ENCODE measurements at places on chromosomes 2 and 18.

DNA sequence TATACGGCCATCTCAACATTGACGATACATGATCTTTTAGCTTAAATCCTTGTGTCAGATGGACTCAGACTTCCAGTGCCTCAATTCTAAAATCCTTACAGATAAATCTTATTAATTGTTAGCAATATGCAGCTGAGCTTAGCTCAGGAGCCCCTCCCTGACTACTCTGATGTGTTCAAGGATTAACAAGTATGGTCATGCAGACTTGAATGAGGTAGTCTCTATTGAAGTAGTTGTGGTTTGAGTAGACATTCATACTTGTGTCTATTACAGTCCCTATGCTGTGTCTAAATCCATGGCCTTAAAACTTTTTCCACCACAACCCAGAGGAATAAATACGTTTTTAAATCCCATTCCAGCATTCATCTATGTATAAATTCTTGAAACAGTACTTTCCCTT, 119.5 kb downstream of the NUP35 start:
- no peak for DNase-seq

GRCh38 chr2:69616755-69617154, 26.8 kb downstream of the AAK1 start:
- DNase-seq, result no peak

DNA sequence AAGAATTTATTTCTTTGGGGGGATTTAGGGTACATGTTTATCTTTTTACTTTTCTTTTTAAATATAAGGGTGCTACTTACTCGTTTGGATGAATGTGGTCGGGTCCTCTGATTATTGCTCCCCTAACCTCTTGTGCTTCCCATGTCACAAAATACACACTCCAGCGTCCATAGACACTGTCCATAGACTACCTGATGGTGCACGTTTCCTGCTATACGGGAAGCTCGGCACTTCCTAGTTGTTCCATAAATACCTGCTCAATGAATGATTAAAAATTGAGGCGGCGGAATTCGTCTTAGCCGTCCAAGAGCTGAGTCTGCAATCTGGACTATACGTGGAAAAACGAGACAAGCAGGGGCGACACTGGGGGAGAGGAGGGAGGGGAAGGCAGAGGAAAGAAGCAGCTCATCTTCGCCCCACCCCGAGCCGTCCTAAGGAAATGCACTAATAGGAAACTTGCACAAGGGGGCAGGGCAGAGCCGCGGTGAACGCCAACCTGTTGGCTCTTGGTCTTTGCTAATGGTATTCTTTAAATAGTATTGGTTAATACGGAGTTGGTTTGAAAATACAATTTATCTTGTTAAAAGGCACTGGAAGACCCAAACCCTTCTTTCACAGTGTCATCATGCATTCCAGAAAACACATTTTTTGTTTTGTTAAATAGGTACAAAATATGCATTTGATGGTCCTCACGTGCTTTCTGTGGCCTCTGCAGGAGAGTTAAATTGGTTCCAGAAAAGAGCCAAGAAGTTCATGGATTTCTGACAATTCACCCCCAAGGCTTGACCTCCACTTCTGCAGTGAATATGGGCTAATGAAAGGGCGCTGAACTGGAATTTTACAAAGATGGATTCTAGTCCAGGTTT, 73.0 kb upstream of the KCTD1 start:
- no peak for DNase-seq

- DNase-seq, result no peak
Observed at GRCh38 chr2:24403832-24404212, 43.5 kb upstream of the ITSN2 start.

DNA sequence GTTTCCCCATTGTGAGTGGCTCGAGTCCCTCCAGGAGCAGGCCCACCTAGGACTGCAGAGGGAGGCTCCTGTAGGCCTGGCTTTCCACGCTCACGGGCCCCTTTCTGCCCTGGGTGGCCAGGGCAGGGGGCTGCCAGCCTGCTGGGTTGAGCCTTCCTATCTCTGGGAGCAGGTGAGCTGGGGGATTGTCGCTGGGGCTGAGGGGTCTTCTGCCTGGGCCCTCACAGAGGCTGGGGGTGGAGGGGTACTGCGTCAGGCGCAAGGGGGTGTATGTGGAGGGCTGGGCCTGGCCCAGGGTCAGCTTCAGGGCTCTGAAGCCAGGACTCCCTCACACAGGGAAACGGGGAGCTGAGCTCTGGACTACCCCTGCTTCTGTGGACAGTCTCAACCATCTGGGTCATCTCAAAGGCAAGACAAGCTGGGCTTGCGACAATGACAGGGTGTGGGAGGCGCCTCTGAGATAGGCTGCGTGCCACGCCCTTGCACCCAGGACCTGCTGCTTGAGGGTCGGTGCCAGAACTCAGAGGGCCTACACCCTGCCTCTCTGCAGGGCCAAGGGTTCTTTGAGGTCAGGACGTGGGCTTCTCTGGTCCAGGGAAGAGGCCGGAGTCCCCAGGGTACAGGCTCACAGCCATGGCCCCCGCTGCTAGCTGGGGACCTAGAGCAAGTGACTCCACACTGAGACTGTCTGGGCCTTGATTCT, 206.1 kb downstream of the TWIST2 start:
- no peak for DNase-seq

- DNase-seq, result no peak
Observed at GRCh38 chr2:228763379-228763981, 507.6 kb downstream of the PID1 start.

- DNase-seq, result no peak
Observed at GRCh38 chr2:227627769-227628168, 10.5 kb downstream of the SCYGR4 start.

DNA sequence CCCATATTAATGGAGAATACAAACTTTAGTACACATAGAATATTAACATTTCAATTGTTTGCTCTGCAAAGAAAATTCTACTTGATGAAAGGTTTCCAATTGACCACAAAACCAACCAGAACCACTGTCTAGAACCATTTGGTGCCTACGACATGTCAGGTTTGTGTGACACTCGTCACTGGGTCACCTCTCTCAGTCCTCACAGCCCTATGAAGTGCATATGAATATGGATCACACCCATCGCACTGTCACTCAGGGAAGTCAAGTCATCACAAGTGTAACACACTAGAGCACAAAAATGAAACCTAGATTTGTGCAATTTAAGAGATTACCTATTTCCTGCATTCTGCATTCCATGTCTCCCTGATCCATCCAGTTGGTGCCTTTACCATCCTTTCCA, 43.7 kb downstream of the PTPN2 start:
- no peak for DNase-seq

DNA sequence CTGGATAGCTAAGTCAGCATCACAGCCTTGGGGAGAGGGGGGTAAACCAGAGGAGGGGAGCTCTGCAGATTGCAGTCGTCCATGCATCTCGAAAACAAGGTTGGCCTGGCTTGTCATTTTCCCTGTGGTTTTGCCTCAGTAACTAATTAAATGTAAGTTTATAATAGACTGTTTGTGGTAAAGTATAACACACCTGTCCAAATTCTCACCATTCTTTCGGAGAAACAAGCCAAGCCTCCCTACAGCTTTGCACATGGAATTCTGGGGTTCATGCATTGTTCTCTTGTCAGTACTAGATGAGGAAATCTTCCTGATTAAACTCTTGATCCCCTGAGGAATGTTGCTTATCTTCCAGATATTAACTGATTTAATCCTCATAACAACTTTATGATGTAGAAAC, 1065.2 kb upstream of the FAM98A start:
- no peak for DNase-seq

DNA sequence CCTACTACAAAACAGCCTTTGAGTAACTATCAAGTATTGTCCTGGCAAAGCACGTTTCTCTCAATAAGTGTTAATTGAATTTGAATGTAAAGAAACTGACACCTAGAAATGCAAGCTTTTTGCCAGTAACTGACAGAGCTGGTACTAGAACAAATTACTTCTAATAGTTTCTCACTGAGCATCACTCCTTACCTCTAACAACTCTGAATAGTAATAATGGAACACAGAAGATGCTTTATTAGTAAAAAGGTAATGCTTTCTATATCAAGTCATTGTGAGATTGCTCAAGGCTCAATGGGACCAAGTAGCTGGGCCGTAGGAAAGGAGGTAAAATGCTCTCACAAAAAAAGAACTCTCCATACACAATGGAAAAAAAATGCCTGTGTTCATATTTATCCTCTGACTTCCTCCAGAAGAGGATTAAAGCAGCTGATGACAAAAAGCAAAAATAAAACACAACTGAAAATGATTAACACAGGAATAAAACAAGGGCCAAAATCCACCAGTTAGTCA, 11.8 kb downstream of the RASGRP3 start:
- DNase-seq, result no peak

DNA sequence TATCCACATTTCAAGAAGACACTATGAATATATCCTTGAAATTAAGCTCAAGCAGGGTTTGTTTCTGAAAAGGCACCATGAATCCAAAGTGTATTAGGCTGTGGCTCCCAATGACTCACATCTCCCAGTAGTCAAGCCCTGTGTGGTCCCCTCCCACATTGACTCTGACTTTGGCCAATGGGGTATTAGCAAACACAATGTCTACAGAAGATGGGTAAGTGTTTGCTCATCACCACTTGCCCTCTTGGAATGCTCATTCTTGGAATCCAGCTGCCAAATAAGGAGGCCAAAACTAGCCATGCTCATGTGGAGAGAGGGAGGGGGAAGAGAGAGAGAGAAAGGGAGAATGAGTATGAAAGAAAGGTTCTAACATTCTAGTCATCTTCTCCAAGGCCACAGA, 490.0 kb downstream of the TXNL1 start:
- peak; percentile 97 for DNase-seq

GRCh38 chr2:207283356-207283755, 117.6 kb upstream of the KLF7 start:
- DNase-seq, result no peak

DNA sequence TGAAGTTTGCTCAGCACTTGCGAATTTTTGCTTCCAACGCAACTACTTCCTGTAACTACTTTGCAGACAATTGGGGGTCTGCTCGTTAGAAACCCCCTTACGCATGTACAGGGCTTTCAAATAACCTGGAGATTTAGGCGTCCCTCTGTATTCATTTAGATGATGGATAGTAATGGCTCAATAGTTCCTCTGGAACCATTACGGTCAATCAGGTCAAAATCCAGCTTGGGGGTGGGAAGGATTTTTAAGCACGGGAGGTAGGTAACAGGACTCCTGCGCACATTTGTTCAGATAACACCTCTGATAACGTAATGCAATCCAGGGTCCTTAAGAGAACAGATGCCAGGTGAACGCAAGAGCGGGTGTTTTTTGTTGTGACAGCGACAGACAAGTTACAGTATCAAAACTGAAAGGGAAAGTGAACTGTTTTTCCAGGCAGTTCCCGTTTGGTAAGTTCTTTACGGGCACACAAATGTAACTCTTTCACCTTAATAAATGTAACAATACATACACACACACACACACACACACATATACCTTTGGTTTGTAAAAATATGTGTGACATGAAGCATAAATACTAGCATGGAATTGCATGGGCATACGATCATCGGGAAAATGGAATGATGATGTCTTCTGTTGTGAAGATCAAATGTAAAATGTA, 3.8 kb upstream of the OSR1 start:
- DNase-seq, result no peak

DNA sequence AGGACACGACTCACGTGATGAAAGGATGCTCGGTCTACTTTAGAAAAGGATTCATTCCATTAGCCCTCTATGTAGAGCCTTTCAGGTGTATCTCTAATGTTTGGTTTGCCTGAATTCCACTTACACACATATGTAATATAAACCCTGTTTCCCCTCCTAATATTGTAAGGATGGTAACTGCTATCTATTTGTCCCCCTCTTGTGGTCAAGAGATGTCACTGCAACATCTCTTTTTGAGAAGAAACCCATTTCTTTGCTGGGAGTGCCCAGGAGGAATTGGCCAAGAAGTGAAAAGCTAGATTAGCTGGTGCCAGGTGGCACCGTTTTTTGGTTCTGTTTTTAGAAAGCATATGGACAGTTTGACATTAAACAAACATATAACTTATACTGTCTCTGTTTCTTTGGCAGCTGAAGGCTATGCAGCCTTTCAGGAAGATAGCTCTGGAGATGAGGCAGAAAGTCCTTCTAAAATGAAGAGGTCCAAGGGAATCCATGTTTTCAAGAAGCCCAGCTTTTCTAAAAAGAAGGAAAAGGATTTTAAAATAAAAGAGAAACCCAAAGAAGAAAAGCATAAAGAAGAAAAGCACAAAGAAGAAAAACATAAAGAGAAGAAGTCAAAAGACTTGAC, 41.2 kb downstream of the RALBP1 start:
- no peak for DNase-seq

DNA sequence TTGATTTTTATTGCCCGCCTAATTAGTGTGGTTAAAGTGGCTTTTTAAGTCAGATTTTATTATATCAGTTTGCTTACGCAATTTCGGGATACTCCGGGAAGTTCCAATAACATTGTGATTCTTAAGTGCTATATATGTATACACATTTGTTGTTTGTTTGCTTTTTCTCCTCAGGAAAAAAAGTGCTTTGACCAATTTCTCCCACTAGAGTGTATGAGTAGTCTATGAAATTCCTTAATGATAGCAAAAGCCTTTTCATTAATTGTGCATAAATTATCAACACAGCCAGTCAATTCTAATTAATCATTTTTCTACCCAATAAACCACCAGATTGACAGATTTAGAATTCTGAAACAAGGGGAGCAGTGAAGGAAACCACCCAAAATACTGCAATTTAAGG, 172.2 kb downstream of the DPP10 start:
- no peak for DNase-seq

DNA sequence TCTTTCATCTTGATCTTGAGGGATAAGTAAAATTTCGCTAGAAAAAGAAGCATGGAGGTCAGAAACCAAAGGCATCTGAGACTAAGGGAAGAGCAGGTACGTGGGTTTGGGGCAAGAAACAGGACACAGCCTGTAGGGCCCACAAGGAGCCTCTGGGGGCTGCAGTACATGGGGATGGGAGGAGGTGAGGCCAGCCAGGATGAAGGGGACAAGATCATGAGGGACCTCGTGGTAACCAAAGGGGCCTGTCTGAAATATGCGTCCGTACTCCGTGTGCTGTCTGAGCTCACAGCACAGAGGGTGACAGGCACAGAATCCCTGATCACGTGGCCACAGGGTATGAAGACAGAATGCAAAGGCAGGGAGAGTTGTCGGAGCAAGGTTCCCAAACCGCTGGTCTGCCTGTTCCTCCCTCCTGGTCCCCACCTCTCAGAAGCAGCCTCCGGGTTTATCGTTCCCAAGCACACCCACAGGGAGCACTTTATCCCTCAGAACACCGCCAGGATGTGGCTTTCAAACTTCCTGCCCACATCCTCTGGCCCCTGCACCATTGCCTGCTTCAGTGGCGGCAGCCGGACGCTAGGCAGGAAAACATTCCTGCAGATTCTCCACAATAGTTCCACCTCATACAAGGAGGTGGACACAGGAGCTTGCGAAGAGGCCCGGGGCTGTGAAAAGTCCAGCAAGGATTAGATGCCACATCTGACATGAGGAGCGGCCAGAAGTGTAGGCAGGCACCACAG, 12.0 kb downstream of the TMEM163 start:
- DNase-seq, result no peak

- DNase-seq, result peak; percentile 57
Observed at GRCh38 chr18:60978338-60978737, 354.9 kb upstream of the CDH20 start.

GRCh38 chr2:12605936-12606335, 110.8 kb upstream of the TRIB2 start:
- no peak for DNase-seq

Measured in stromal cell of bone marrow (primary cell).